ENCODE measurements at places on chromosomes 1 and 21. TPM values are rescaled to one million over a fixed set of nuclear protein-coding genes. Genes with fewer than 3 reads are reported as not detected.

TSPAN1 gene
- polyA plus RNA-seq = 2.8 TPM

SPOCD1 gene
- polyA plus RNA-seq = 0.42 TPM

CD5L gene
- not detected for polyA plus RNA-seq

COL9A2 gene
- 1.2 TPM for polyA plus RNA-seq

B3GALT2 gene
- 5.9 TPM for polyA plus RNA-seq

KIF21B gene
- polyA plus RNA-seq = 0.65 TPM

PLXNA2 gene
- 10.7 TPM for polyA plus RNA-seq

PDZK1IP1 gene
- polyA plus RNA-seq = 0.42 TPM

ZSCAN20 gene
- polyA plus RNA-seq = 1.9 TPM

DCST2 gene
- 0.17 TPM for polyA plus RNA-seq

KLF17 gene
- polyA plus RNA-seq = not detected

GNAT2 gene
- polyA plus RNA-seq = not detected

Measured in ovary (tissue), 10 donors.